ENCODE measurements at places on chromosomes 5 and 9.

DNA sequence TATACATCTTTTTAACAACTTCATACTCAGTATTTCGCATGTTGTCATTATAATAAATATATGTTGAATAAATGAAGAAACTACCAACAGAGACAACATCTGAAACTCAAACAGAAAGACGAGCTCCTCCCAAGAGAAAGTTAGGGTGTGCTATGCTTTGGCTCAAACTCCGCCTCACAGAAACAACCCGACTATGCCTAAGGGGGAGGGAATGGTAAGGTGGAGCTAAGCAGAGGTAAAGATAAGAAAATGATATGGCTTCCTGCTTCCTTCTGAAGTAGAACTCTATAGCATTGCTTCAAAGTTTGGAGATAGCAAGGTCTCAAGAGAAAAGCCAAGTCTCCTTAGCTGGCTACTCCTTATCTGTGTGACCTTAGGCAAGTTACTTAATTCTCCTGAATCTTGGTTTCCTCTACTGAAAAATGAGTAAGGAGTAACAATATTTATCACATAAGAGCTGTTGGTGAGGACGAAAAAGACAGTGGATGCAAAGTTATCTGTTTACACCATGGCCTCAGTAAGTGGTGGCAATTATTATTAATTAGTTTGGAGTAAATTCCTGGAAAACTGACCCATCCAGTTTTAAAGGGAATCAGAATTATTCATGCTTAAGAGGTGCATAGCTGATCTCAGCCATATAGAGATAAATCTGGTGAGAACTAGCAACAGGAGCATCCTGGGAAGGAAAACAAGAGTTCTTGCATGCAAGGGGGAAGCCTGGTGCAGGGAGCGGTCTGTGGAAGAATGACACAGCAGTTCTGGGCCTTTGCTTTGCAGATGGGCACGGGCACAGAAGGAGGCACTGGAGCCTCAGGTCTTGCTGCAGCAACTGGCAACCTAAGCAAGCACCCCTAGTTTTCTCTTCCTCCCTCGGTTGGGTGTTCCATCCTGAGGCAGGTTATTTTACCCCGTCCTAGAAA, 73.3 kb downstream of the GLIS3 start:
- DNase-seq = no peak

DNA sequence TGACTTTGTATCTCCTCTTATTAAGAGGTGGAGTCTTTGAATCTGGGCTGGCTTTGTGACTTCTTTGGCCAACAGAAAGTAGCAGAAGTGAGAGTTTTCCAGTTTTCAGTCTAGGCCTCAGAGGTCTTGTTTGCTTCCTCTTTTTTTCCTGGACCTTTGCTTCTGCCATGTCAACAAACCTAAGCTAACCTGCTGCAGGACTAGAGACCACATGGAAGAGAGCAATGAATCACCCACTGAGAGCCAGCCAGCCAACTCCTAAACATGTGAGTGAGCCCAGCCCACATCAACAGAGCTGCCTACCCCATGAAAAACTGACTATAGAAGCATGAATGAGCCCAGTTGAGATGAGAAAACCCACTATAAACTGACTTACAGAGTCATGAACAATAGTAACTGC, 29.9 kb downstream of the MRPL22 start:
- DNase-seq = no peak

DNA sequence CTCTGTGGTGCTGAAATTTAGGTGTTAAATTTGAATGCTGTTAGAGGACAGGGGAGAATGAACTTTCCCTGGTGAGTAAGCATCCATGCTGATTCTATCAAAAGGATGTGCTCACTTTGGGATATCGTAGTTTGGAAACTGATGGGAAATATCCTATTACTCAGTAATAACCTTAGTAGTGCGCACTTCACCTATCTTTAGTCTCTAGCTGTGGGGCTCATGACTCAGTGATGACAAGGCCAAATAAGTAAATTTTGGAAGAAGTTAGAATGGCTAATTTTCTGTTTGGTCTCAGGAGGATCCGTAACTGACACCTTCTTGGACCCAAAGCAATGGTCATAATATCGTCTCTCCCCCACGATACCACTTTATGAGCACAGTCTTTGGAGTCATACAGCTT, 448.4 kb downstream of the PSAT1 start:
- no peak for DNase-seq

DNA sequence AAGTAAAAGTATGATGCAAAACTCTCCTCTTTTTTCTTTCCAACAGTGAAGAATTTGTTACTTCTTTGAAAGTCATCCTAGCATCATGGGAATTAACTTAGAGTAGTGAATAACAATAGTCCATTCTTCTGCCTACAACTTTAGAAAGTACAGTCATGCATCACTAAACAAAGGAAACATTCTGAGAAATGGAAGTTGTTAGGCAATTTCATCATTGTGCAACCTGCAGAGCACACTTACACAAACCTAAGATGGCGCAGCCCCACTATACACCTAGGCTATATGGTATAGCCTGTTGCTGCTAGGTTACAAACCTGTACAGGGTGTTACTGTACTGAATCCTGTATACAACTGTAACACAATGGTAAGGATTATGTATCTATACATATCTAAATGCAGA, 1209.3 kb upstream of the C9orf72 start:
- DNase-seq = no peak

GRCh38 chr5:61966296-61966955, 339.6 kb upstream of the KIF2A start:
- no peak for DNase-seq

GRCh38 chr9:74317235-74317634, 179.9 kb upstream of the RORB start:
- no peak for DNase-seq

- no peak for DNase-seq
These were observed 178.9 kb downstream of the SREK1 start for GRCh38 chr5:66322786-66323528.

GRCh38 chr5:111694133-111694532, 62.9 kb downstream of the NREP start:
- DNase-seq = no peak

GRCh38 chr9:128073253-128073886, 5.3 kb downstream of the SLC25A25 start:
- no peak for DNase-seq

- DNase-seq = no peak
These were observed 133.8 kb downstream of the TMEM38B start for GRCh38 chr9:105828171-105828570.

DNA sequence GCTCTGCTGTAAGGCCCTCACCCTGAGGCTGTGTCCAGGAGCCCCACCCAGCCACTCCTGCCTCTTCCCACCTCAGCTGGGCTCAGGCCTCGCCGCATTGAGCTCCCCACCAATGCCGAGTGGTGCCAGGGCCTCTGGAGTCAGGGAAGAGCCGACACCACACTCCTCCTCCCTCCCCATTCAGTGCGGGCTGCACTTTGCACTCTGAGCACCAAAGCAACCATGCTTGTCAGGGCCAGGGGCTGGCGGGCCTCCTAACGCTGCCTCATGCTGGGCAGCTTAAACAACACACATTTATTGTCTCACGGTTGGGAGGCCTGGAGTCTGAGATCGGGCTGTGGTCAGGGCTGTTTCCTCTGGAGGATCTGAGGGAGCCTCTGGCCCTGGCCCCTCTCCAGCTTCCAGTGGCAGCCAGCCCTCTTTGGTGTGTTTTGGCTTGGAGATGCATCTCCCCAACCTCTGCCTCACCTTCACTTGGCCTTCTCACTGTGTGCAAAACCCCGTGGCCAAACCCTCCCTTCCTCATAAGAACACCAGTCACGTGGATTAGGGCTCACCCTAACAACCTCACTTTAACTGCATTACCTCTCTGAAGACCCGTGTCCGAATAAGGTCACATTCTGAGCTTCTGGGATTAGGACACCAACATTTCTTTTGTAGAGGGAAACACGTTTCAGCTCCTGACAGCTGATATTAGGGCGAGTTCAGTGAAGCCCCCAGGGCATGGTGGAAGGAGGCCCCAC, 157.8 kb downstream of the MED10 start:
- no peak for DNase-seq

- DNase-seq = no peak
These were observed 51.4 kb downstream of the NEURL1B start for GRCh38 chr5:172692451-172692850.

- no peak for DNase-seq
These were observed 204.8 kb downstream of the TLE4 start for GRCh38 chr9:79776581-79776980.

DNA sequence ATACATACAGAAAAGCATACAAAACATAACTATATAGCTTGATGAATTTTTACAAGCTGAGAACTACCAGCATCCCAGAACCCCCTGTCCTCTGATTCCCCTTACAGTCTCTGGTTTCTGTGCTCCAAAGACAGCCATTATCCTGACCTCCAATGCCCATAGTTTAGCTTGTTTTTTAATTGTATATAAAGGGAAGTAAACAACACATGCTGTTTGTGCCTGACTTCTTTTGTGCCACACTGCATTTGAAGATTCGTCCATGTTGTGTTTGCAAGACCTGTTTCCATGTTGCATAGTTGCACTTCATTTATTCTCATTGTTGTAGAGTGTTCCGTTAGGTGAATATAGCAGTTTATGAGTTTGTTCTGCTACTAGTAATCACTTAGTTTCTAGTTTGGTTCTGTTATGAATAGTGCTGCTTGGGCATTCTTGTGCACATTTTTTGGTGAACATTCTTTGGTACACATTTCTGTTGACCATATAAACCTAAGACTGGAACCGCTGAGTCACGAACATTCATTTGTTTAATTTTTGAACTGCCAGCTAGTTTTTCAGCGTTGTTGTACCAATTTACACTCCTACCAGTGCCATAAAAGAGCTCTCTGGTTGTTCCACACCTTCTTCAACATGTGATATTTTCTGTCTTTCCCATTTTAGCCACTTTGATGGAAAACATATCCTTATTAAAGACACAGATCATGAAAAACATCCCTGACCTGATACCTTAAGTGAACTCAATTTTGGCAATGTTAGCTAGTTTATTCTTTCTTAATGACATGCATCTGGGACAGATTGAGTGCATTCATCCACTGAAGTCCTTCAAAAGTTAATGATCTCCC, 78.1 kb upstream of the ANXA1 start:
- DNase-seq = no peak

GRCh38 chr9:9299134-9299533, 1313.7 kb downstream of the PTPRD start:
- DNase-seq = no peak

- DNase-seq = no peak
These were observed 26.9 kb upstream of the BARHL1 start for GRCh38 chr9:132555528-132555927.

DNA sequence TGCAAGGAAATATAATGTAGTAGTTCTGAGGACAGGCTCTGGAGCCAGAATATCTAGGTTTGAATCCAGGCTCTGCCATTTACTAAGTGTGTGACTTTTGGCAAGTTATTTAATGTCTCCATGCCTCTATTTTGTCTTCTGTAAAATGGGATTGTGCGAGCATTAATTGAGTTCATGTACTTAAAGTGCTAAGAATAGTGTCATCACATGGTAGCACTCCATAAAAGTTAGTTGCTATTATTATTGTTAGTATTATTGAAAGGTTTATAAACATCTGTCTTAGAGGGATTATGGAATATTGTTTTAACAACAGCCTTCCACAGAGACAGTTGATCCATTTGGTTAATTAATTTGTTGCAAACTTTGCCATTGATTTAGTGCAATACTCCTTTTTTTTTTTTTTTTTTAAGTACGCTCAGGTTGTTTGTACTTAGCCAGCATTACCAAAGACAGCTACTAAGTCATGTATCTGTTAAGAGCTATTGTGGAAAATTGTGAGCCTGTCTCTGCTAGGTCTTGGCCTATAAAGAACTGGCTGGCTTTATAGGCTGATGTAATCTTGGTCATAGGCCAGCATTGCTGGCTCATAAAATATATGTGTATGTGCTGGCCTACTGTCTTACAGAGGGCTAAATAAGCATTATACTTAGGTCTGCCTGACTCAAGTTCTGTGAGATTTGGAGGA, 174.7 kb downstream of the WDR70 start:
- no peak for DNase-seq

DNA sequence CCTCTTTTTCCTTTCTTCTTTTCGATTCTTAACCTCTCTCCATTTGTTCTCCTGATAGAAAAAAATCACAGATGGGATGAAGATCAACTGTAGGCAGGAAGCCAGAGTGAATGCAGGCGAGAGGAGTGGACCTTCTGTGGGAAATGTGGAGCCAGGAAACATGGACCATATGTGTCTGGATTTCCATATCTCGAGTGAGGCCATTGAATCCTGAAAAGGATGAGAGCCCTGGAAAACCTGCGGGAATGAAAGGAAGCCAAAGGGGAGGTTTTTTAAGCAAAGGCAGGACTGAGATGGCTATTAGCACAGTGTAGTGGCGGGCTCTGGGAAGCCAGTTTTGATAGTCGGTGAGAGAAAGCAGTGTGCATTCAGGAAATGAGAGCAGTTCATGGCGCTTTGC, 139.5 kb upstream of the C9orf72 start:
- DNase-seq = no peak

GRCh38 chr5:107474361-107474715, 196.4 kb downstream of the EFNA5 start:
- no peak for DNase-seq

DNA sequence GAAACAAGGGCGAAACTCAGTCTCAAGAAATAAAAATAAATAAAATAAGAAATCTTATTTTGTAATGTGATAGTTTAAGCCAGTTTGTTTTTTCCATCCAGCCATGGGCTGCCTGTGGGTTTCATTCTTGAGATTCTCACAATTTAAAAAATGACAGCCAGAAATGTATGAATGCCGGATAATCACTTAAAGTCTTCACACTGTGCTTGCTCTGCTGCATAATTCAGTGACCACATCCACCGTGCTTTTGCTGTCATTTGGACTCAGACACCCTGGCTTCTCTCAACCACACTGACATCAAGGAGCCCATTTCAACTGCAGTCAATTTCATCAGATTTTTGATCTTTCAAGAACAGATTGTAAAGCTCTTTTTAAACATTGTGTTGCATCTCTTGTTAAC, 61.0 kb upstream of the DAPK1 start:
- DNase-seq = no peak

GRCh38 chr5:141692919-141693725, 11.1 kb upstream of the ARAP3 start:
- DNase-seq = peak; percentile 52

GRCh38 chr9:3200331-3200774, 325.4 kb downstream of the RFX3 start:
- no peak for DNase-seq

- DNase-seq = no peak
These were observed 1083.8 kb upstream of the NUDT12 start for GRCh38 chr5:104646416-104646815.

GRCh38 chr5:135740475-135740874, 94.0 kb upstream of the SLC25A48 start:
- DNase-seq = no peak

All from T-cell (primary cell).